Activated CD8-positive, alpha-beta memory T cell treated with anti-CD3 and anti-CD28 coated beads, Interleukin-2, amount 50 U/mL, for 4 hours (primary cell): ENCODE measurements at places on chromosomes 13 and 19.

DNA sequence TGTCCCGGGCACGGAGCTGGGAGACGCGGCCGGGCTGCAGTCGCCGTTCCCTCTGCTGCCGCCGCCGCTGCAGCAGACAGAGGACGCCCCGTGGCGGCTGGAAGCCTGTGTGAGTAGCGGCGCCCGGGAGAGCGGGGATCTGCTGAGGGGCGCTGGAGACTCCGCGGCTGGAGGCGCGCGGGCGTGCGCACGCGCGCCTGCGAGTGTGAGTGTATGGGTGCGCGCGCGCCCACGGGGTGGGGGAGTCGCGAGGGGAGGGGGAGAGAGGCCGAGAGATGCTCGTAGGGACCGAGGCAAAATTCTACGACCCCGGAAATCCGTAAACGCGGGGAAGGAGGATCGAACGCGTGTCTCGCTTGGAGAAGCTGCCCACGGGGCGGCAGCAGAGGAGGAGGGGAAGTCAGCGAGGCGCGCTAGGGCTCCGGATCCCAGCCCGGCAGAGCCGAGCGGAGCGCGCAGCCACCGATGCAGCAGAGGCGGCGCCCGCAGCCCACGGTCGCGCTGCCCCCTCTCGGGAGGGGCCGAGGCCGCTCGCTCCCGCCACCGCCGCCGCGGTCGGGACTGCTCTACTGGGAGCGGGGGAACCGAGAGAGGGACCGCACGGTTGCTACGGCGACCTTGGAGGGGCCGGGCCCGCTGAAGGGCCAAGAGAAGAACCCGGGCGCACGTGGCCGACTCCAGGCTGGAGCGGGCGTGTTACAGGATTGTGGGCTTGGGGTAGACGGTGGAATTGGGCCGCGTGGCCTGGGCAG is at the start of gene ENOX1:
Gene ENOX1 (minus strand): TSS at position 207 of the 752 bp plus-strand sequence.
- DNase-seq: no peak

DNA sequence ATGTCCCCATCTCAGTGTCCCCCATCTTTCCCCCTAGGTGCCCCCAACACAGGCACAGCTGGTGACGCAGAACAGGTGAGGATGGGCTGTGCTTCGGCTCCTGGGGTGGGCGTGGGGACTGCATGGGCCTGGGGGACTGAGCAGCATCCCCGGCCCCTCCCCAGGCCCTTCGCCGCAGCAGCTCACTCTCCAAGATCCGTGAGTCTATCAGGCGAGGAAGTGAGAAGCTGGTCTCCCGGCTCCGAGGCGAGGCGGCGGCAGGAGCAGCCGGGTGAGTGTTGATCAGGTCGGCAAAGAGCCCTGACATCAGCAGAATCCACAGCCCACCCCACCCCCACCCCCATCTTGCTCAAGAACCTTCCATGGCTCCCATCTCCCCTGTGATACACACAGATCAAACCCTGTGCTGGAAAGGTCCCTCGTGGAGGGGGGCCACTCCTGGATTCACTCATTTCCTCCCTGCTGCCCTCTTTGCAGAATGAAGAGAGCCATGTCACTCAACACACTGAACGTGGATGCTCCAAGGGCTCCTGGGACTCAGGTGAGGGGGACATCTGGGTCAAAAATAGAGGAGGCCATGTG is 10.0 kb downstream of the KLC3 start:
- DNase-seq: no peak

DNA sequence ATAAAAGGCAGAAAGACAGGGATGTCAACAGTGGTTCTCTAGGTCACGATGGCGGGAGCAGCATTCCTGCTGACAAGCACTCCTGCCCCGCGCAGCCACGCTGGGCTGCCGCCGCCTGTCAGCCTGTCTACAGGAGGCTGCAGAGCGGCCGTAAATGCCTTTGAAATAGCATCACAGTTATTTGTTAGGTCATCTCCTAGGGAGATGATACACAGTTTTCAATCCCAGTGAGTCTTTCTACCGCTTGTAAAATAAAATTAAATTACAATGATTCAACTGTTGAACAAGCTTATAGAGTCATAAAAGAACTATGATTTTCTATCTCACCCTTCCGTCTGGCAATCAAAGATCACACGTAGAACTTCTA is 7.3 kb upstream of the SLC7A9 start:
- DNase-seq: no peak

DNA sequence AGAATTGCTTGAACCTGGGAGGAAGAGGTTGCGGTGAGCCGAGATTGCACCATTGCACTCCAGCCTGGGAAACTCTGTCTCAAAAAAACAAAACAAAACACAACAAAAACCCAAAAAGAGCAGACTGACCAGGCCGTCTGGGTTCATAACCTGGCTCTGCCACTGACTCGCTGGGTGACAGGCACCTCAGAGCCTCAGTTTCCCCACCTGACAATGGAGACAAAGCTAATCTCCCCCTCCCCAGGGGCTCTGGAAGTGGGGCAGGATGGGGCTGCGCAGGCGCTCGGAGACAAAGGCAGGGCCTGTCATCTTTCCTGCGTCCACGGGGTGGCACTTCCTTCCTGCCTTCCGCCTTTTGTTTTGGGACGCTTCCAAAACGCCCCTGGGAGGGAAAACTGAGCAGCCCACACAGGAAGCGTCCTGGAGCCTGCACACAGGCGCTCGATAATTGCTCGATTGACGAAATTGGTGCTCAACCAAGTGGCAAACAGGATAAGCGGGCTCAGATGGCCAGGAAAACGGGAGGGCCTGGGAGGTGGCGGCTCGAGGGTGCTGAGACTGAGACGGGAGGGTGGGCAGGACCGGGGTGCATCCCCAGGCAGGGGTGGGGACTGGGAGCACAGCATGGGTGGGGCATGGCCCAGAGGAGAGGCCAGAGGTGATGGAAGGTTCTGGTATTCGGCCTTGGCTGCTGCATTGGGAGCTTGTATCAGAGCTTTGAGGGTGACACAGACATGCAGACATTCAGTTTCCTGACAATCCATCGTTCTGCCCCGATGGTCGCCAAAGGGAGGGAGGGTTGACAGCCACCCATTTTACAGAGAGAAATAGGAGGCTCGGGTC is 17.8 kb downstream of the SPC24 start:
- peak; percentile 44 for DNase-seq

DNA sequence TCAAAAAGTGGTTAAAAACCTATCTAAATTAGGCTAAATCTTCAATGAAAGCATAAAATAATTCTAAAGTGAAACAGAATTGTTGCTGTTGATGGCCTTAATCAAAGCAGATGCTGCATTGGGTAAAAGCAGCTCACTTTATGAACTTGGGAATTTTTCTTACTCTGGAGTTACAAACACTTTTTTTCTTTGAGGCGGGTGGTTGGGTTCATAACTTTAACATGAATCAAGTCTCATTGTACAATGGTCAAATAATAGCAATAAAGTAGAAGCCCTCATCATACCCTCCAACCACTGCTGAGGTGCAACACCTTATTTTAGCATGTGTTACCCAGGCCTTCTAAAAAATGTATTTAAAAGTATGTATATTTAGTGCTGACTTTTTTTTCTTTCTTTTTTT is 29.1 kb downstream of the NUP58 start:
- DNase-seq: no peak

GRCh38 chr13:108033800-108034707 is 181.3 kb downstream of the LIG4 start:
- DNase-seq: no peak

GRCh38 chr19:3133793-3134116 is 2.1 kb upstream of the GNA15 start:
- no peak for DNase-seq

DNA sequence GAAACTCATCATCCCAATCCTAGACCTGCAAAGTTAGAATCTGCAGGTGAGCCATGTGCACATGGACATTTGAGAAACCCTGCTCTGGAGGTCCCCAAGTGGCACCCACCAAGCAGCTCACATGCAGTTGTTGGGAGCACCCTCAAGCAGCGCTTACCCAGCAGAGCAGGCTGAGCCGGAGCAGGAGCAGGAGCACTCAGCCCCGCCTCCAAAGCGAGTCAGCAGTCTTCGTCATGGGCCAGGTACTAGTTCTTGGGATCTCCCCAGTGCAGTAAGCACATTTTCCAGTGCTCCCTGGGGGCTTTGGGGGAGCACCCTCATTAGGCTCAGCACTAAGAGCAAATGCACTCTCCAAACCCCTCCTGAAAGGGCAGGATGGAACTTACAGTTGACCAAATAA is 572.7 kb downstream of the IRS2 start:
- DNase-seq: no peak

DNA sequence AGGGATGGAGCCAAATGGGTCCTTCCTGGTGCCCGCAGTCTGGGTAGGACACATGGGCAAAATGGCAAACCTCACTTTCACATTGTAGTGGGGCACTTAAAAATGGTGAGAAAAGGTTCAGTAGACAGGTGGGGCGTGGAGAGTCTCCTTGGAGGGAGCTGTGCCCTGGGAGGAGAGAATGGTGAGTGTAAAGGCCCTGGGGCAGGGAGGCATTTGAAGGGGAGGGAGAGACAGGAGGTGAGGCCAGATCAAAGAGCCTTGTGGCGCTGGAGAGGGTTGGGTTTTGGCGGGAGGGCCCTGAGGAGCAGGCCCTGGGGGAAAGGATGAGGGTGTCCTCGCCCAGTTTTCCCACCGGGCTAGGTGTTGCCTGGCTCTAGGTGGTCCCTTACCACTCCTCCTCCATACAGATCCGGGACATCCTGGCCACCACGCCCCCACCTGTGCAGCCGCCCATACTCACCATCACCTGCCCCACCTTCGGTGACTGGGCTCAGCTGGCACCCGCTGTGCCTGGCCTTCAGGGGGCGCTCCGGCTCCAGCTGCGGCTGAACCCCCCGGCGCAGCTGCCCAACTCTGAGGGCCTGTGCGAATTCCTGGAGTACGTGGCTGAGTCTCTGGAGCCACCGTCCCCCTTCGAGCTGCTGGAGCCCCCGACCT is 6.3 kb downstream of the MAP1S start:
- DNase-seq: no peak

DNA sequence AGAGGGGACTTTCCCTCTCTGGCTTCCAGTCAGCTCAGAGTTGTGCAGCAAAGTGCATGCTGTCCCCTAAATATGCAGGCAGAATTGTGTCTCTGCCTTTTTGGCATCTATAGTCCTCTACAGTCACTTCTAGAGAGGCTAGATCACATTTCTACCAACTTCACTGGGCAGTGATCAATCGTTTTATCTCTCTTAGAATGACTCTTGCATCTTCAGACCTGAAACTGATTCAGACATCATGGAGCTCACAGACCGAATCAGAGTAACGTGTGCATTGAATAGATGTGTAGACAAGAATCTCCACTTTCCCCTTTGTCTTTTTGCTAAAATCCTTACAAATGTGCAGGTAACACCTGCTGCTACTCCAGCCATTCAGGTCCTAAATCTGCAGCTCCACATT is 6.2 kb downstream of the ZNF253 start:
- DNase-seq: no peak

- DNase-seq: no peak
Observed at GRCh38 chr13:64428196-64428595, 2801.9 kb downstream of the PCDH9 start.

GRCh38 chr13:29561918-29562317 is 33.6 kb downstream of the SLC7A1 start:
- DNase-seq: no peak

DNA sequence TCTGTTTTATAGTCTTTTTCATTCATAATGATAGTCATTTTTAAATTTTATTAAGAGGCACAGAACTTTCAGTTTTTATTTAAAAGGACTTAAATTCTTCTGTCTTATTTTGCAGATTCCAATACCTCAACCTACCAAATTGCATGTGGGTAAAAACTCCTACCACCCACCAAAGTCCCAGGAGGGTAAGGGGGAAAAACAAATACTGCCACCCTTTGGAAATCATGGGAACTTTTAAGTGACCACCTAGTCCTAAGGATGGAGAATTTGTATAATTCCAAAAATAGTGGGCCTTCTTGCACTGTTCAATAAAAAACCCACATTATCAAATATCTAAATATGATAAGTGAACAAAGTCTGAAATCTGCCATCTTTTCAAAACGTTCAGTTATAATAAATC is 9.7 kb downstream of the SUPT20H start:
- no peak for DNase-seq

DNA sequence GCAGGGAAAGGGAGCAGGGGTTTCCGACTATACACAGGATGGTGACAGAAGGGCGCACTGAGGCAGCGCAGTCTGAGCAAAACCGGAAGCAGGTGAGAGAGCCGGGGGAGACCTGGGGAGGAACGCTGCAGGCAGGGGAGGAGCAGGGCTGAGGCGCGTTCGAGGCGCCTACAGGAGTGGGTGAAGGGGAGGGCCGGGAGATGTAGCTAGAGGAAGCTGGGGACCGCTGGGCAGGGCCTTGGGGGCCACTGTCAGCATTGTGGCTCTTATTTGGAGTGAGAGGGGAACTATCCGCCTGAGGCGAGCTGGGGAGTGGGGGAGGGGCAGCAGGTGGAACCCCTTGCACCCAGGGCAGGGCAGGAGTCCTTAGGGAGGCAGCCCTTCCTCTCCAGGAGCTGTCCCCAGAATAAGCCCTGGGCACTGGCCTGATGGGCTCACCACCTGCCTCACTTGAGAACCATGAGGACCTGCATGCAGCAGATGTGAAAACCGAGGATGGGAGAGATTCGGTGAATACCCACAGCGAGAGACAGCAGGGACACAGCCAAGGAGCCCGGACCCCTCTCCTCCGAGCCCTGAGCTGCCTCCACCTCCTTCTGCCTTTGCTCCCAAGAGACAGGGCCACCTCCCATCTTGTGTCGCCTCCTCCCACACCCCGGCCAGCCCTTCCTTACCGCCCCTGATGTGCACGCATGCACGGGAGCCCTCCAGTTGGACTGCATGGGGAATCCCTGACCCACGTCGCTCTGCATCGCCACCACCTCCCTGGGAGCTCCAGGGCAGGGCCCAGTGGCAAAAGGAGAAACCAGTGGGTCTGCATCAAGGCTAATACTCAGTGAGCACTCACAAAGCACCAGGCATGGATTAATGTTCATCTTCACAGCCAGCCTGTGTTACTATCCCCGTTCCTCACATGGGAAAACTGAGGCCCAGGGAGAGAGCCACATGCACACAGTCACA is 10.3 kb downstream of the AKT2 start:
- DNase-seq: no peak

GRCh38 chr13:67318398-67318797 is 88.3 kb upstream of the PCDH9 start:
- no peak for DNase-seq

DNA sequence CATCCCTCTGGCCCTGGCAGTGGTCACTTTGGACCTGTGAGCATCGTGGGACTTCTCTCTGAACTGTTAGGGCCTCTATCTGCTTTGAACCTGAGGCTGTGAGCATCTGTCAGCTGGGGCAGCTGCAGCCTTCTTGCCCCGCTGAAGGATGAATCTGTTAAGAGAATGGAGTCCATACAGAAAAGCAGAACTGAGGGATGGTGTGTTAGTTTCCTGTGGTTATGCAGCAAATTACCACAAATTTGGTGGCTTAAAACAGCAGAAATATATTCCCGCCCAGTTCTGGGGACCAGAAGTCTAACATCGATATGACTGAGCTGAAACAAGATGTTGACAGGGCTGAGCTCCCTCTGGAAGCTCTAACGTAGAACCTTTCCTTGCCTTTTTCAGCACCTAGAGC is 1.6 kb upstream of the ZNF497 start:
- DNase-seq: no peak

DNA sequence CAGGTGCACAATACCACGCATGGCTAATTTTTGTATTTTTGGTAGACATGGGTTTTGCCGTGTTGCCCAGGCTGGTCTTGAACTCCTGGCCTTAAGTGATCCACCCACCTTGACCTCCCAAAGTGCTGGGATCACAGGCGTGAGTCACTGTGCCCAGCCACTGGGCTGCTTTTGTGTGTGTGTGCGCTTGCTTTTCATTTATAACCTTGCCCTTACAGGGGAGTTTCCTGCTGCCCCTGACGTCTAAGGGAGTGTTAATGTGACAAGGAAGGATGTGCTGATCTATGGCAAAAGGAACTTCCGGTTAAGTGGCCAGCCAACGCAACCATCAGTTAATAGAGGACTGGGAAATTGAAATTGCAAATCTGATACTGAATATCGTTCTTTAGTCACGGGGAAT is 57.7 kb downstream of the ING1 start:
- DNase-seq: no peak

GRCh38 chr13:47033216-47033615 is 136.4 kb upstream of the HTR2A start:
- no peak for DNase-seq
